Activated naive CD4-positive, alpha-beta T cell (primary cell): ENCODE measurements at places on chromosomes 1 and 21.

DNA sequence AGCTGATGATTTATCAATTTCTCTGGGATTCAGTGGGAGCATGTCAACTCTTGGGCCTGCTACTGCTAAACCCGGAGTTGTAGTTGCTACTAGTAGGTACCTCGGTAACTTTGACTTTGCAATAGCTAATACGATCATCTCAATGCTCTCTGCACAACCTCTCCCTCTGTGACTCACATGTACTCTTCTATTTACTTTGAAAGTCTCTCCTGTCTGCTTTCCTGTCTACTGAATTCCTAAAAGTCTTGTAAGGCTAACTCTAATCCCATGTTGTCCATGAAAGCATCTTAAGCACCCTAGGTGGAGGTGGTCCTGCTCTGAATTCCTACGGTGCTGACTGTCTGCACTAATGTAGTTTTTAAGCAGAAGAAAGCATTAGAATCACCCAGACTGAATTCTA is 29.3 kb downstream of the SLC9C2 start:
- no peak for DNase-seq

DNA sequence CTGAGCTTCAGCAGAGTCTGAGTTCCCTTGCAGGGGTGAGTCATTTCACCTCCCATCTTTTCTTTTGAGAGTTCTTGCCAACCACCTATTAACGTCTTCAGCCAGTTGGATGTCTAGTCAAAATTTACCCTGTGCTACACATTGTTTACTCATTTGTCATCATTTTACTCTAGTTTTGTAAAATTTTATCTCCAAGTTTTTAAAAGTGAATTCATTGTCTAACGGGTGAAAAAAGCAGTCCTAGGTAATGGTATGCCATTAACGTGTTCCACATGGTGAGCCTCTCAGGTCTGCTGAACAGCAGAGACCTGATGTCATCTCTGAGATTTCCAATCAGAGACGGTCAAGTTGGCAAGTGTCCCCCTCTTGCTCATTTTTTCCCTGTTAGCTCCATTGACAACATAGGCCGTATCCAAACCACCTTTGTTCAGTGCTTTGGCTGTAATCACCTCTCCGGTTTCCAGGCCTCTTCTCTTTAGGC is 85.4 kb downstream of the TBX15 start:
- no peak for DNase-seq

GRCh38 chr1:58573705-58574591 is 3.1 kb downstream of the TACSTD2 start:
- no peak for DNase-seq

- DNase-seq: peak; percentile 9
Measured at GRCh38 chr1:161013488-161014230, 7.3 kb downstream of the F11R start.

DNA sequence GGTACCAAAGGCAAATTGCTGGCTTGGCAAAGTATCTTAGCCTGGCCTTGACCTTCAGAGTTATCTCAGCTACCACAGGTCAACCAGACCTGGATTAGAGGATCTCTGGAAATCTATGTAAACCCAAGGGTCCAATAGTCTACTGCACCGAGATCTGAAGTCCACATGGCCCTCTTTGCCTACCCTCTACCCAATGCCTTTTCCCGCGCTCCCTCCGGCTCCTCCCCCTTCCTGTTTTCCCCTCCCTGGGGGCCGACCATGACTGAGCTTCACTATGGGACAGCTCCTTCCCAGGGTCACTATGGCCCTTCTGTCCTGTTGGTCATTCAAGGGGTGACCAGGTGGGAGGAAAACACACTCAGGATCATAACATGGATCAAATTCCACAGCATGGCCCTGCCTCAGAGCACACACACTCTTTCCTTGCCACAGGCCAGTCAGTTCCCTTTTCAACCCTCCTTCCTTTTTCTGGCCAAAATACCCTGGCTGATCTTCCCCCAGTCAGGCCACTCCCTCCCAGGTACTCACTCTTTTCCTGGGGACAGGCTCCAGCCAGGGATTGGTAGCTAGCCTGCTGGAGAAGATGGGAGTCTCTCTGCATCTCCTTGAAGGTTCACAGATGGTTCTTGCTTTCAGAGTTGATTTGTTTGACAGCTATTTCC is 19.1 kb upstream of the TMEM183A start:
- DNase-seq: no peak

- DNase-seq: no peak
Measured at GRCh38 chr1:9907441-9907840, 2.6 kb downstream of the CTNNBIP1 start.

- no peak for DNase-seq
Measured at GRCh38 chr1:53971718-53972117, 25.6 kb downstream of the LRRC42 start.

- DNase-seq: no peak
Measured at GRCh38 chr1:172515927-172516326, 17.0 kb upstream of the SUCO start.

DNA sequence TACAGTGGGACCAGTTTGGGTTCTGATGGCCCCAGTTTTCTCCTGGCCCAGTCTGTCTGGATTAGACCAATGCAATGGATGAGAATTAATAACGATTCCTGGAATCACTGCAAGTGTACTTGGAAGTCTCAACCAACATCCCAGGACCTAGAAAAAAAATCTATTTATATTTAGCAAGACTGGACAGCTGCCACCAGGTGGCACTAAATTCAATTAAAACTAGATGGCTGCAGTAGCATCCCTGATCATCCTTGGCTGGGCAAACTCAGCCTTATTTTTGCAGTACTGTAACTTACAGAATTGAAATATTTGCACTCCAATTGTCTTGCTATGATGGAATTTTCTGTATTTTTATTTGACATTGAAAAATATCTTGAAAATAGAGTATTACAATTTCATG is 165.7 kb downstream of the NCAM2 start:
- no peak for DNase-seq

DNA sequence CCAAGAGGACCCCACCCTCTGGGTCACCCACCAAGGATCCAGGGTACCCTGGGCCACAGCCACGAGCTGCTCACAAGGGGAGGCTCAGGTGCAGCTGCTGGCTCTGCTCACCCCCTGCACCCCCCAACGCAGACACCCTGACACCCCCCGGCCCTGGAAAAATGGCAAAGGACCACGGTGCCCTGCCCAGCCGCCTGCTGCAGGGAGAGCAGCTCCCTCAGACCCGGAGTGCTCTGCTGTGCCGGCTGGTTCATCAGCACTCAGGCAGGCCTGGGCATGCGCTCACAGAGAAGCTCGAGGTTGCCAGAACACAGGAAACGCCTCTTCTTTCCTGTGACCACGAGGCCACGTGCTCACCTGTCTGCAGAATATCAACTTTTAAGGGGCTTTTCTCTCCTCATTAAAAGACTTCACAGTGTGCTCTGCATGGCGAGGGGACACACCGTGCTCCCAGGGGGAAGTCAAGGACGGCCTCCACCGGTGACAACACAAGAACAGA is 4.3 kb upstream of the C1QTNF12 start:
- DNase-seq: no peak

- no peak for DNase-seq
Measured at GRCh38 chr1:247218121-247218651, 37.7 kb upstream of the VN1R5 start.

DNA sequence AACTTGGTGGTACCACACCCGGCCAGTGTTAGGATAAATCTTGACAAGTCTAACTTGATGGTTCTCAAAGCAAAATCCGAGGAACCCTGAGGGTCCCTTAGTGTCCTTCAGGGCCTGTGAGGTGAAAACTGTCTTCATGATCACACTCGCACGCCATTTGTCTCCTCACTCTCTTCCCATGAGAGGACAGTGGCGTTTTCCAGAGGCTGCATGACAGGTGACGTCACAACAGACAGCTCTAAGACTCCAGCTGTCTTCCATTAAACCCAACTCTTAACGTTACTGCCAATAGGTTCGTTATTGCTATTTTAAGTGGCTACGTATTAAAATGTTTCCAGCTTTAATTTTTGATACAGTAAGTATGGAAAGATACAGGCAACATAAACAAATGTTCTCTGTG is 13.8 kb downstream of the CFAP74 start:
- DNase-seq: no peak

DNA sequence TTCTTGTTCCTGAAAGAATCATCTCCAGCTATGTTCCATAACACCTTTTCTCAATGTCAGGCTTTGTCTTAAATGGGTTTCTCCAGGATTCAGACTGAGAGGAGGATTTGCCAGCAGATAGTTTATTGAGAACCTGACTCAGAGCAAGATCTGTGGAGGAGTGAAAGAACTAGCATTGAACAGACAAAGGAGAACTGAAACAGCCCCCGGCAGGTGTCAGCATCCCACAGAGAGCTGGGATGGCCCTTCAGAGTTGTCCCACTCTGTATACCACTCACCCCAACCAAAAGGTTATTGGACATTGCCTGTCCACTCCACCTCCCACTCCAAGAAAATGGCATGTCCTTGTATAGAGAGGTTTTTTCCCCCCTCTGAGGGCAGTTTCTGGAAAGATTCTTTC is 270.7 kb downstream of the PAPPA2 start:
- no peak for DNase-seq

DNA sequence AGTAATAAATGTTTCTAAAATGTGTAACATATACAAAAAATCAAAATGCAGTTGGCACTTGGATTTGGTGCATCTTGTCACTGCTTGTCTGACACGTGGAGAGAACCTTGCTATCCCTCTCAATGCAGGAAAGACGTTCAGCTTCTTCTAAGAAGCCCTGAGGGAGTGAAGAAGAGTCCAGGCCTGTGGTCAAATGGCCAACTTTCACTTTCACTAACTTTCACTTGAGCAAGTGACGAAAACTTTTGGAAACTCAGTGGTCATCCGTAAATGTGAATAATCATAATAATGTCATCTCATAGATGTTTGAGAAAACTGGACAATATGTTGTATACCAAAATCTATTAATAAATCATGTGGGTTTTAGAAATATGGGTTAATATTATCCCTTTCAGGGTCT is 61.9 kb downstream of the ERG start:
- DNase-seq: no peak

DNA sequence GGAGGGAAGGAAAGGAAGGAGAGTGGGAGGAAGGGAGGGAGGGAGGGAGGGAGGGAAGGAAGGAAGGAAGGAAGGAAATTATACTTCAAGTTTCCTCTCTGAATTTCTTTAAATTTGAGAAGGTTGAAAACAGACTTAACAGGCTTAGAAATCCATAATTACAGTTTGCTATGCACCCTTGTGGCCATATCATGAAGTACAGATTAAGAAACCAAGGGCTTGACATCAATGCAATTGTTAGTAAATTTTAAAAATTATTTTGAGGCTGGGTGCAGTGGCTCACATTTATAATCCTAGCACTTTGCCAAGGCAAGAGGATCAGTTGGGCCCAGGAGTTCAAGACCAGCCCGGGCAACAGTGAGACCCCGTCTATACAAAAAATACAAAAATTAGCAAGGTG is 14.4 kb downstream of the ANP32E start:
- no peak for DNase-seq

GRCh38 chr1:22275626-22276395 is 132.9 kb upstream of the WNT4 start:
- DNase-seq: peak; percentile 12

DNA sequence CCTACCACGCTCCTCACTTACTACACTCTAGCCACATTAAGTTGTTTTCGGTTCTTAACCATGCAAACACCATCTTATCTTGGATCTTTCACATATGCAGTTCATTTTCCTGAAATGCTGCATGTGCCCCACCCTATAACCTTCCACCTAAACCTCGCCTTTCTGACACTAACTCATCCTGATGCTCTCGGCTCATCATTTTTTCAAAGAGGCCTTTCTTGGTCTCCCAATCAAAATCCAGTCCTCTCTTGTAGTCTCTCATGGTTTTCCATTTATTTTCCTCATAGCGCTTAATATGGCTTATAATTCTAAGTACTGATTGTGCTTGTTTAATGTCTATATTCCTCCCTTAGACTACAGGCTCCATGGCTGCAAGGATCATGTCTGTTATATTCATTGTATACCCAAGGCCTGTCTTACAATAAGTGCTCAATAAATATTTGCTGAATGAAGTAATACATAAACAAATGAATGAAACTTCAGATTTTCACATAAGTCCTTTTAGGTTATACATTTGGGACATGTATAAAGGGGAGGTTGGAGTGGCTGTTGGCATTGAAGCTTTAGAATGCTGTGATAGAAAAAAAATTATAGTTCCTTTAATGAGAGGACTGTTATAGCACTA is 79.2 kb upstream of the CDC42BPA start:
- DNase-seq: no peak

GRCh38 chr1:232456714-232457113 is 173.2 kb downstream of the SIPA1L2 start:
- no peak for DNase-seq

DNA sequence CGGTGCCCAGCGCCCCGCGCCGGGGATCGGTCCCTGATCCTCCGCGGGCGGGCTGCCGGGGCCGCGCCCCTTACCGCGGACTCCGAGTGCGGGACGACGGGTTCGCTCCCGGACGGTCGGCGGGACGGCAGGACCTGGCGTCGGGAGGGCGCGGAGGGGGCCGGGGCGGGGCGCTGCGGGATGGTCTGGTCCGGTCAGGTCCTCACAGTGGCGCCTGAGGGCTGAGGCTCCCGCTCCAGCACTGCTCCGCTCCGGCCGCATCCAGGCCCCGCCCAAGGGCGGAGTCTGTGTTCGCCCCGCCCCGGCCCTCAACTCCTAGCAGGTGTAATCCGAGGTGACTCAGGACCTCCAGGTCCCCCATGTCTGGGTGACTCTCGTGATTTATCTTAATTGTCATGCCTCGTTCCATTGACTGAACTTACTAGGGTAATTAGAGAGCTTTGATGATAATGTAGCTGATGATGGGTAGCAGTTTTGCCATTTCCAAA is at the start of gene RAB3B:
TSS of gene RAB3B (minus strand) at position 223 of the 488 bp plus-strand sequence. CDS start 13,583 bp downstream, outside the sequence.
- peak; percentile 51 for DNase-seq

GRCh38 chr21:31346256-31346821 is 2.3 kb upstream of the TIAM1 start:
- no peak for DNase-seq

GRCh38 chr21:27649323-27649722 is 682.4 kb upstream of the ADAMTS5 start:
- no peak for DNase-seq

GRCh38 chr1:173017792-173018191 is 32.9 kb downstream of the TNFSF18 start:
- DNase-seq: no peak

DNA sequence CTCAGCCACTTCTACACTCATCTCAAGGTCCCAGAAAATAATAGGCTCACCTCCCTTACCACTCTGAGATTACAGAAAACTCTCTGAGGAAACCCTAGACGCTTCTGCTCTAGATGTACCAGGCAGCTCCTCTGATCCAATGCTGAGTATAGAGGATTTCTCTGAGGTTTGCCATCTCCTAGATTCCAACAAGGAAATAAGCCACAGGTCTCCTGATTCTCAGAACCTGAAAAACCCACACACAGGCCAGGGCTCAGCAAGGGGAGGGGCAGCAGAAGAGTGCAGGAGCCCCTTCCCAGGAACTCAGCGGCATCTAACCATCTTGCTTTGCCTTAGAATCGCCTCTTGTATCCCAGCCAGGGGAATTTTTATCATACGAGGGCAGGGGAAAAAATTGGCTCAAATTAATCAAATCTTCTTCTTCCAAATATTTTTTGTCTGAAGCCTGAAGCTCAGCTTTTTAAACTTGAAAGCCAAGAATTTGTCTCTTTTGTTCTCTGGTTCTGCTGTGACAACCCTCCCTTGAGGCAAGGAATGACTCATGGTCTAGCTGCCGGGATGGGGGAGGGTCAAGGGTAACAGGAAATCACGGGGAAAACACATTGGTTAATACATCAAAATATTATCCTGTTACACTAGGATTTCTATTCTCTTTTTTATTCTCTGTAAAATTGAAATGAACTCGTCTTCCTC is 30.8 kb downstream of the GORAB start:
- no peak for DNase-seq
